ENCODE measurements at places on chromosomes 16 and 17. TPM values are rescaled to one million over a fixed set of nuclear protein-coding genes. Genes with fewer than 3 reads are reported as not detected.

DNA sequence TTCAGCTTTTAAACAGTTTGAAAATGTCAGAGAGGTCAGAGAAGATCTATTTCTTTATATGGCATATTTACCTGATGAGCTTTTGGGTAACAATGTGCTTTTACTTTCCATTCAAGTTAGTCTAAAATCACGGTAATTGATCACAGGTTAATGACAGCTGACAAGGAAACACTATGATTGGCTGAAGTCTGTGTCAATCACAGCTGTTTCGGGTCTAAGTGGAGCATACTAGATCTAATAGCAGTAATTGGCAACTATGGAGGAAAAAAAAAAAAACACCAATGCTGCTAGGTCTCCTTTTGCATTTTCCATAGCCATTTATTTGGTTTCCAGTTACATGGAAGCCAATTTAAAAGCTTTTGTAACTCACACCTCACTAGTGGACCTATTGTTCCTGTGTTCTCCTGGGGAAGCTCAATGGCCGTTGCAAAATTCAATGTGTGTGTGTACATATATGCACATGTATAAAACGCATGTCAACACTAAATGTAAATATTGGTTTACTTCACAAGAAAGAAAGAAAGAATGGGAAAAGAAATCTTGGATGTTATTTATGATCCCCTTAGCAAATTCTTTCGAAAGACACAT lies 568.3 kb upstream of the ZFHX3 start:
- DNase-seq: no peak

DNA sequence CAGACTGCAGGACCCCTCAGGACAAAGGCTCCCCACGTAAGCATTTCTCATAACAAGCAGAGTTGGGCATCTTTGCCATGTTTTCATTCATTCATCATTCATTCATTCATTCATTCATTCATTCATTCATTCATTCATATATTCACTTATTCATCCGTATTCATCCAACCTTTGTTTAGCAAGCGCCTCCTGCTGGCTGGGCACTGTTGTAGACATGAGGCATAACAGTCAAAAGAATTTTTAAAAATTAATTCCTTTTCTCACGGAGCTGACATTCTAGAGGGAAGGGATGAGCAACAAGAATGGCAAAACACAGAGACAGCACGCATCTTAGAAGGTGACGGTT lies 351.7 kb upstream of the TNRC6C start:
- DNase-seq: no peak

DNA sequence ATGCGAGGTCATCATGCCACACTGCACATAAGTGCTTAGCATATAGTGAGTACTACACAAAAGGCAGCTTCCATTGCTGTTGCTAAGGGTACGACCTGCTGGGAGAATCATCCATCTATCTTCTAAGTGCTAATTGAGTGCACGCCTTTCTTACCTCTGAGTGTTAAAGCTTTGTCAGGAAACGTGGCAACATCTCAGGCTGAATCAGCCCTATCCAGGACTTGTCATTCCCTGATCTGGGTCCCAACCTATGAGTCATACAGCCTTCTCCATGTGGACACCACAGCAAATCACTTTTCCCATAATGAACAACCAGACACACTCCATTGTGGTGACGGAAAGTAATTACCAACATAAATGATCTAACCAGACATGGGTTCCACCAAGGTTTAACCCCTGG lies 201.1 kb upstream of the MAF start:
- no peak for DNase-seq

DNA sequence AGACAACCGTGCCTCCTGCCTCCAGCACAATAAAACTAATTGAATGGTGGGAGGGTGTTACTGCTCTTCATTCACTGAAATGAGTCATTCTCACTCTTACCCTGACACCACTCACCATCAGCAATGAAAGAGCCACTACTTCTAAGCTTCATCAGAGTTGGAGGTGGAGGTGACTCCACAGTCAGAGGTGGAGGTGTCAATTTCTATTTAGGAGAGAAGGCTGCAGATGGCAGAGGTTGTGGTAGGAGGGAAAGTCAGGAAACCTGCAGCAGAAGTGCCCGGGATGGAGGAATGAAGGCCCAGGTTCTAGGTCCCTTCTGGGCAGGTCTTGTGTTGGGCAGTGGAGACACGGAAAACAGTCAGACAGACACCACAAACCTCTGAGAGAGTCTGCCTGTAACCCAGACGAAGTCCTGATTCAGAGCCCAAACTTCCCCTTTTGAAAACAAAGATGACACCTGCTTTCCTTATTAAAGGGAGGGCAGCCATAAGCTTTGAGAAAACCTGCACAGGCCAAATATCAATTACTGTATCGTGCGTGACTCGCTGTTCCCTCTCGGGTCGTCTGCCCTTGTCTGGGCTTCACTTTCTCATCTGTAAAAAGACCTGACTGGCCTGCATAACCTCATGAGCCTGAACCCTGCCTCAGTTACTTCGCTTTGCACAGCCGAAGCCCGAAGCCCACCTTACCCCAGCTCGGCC lies 668 bp downstream of the ATPAF2 start:
- DNase-seq: no peak

The DNASE1L2 gene
- 1.9 TPM for total RNA-seq

The FBRS gene
- total RNA-seq: 97.1 TPM
